ENCODE measurements at places on chromosomes 4 and X.

GRCh38 chrX:134194915-134195314, 42.1 kb upstream of the CCDC160 start:
- no peak for DNase-seq

DNA sequence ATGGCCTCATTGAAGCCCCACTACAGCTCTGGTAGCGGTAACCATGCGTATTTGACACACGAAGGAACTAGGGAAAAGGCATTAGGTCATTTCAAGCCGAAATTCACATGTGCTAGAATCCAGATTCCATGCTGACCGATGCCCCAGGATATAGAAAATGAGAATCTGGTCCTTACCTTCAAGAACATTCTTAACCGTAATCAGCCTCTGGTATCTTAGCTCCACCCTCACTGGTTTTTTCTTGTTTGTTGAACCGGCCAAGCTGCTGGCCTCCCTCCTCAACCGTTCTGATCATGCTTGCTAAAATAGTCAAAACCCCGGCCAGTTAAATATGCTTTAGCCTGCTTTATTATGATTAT, 876 bp downstream of the HPRT1 start:
- DNase-seq = no peak

DNA sequence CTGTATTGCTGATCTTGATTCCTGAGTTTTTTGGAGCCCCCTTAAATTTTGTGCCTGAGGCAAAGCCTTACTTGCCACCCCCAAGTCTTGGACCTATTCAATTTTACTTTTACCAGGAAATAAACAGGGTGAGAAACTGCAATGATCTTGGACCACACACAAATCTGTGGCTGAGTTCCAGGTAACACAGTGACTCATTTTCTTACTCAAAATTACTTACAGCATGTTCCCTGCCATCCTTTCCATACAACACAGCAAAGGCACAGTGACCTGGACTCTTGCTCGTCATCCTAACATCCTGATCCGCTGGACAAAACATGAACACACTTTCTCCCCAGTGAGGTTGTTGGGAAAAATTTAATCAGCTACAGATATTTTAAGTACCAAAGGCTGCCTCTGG, 60.7 kb upstream of the S100G start:
- no peak for DNase-seq

DNA sequence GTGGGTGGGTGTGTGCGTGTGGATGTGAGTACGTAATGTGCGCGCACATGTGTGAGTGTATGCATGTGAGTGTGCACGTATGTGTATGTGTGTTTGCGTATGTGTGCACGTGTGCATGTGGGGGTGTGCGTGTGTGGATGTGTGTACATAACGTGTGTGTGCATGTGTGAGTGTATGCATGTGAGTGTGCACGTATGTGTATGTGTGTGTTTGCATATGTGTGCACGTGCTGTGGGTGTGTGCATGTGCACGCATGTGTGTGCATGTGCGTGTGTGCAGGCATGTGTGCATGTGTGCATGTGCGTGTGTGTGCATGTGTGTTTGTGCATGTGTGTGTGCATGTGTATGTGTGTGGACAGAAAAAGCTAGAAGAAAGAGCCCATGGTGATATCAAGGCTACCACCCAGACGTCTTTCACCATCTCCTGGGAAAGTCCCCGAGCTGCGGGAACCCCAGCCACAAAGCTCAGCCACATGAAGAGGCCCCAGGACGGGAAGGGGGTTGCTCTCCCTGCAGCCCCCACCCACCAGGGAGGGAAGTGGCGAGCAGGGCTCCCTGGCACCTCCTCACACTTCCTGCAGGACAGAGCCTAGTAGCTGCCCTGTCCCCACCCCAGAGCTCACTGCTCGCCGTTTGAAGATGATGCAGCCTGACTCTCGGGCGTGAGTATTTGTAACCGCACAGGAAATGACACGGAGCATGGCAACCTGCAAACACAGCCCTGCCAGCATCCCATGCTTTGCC, 108.3 kb downstream of the DCTD start:
- no peak for DNase-seq

GRCh38 chrX:17737986-17738713, 857 bp downstream of the SCML1 start:
- peak; percentile 54 for DNase-seq
